Activated T-cell treated with anti-CD3 and anti-CD28 coated beads, Interleukin-2, amount 50 U/mL, for 24 hours (primary cell): ENCODE measurements at places on chromosomes 1 and 21.

GRCh38 chr1:18343581-18343980 lies 137.1 kb upstream of the KLHDC7A start:
- H3K4me3 ChIP-seq, result no peak overlapping the region
- peaks cover 9% of the 10 kb centered on the region for H3K27me3 ChIP-seq

- no peak overlapping the region for H3K4me3 ChIP-seq
- no peaks in the 10 kb centered on the region for H3K4me1 ChIP-seq
- DNase-seq, result no peak
- H3K36me3 ChIP-seq, result no peaks in the 10 kb centered on the region
- no peak overlapping the region for H3K27ac ChIP-seq
Observed at GRCh38 chr1:55426619-55427018, 211.5 kb upstream of the USP24 start.

DNA sequence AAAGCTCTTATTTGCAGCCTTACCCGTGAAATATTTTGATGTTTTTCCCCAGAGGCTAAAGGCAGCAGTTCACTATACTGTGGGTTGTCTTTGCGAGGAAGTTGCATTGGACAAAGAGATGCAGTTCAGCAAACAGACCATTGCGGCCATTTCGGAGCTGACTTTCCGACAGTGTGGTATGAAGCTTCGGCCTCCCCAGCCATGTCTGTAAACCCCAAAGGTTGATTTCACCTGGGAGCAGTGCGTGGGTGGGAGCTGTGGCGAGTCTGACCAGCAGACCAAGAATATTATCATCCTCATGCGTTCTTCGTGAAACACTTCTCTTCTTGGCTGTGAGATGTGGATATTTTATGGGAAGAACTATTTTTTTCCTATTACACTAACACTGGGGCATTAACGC lies 3.6 kb downstream of the CENPS start:
- H3K36me3 ChIP-seq, result peaks cover 31% of the 10 kb centered on the region
- H3K4me1 ChIP-seq, result peaks cover 27% of the 10 kb centered on the region
- H3K4me3 ChIP-seq, result no peak overlapping the region
- H3K27ac ChIP-seq, result no peak overlapping the region

GRCh38 chr1:225816643-225817538 lies 7.0 kb downstream of the EPHX1 start:
- peaks cover 4% of the 10 kb centered on the region for H3K4me1 ChIP-seq
- H3K4me3 ChIP-seq, result no peak overlapping the region
- no peaks in the 10 kb centered on the region for H3K27me3 ChIP-seq

DNA sequence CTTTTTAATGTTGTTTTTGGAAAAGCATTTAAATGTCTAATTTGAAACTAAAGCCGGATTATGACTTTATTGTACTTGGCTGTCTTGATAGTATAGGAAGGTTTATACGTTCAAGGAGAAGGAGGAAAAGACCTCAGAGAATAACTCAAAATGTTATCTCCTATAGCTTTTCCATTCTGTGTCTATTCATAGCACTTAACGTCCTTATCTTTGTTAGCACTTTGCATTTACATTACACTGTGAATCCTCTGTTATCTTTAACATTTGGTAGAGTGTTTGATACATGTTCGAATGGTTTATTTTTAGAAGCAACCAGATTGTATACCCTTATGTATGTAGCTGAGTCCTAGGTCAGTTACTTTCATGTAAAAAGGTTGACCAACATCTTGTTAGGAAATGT lies 50.8 kb upstream of the PODN start:
- H3K36me3 ChIP-seq, result peaks cover 11% of the 10 kb centered on the region
- peaks cover 19% of the 10 kb centered on the region for H3K4me1 ChIP-seq
- no peak overlapping the region for H3K4me3 ChIP-seq
- H3K27ac ChIP-seq, result no peak overlapping the region

DNA sequence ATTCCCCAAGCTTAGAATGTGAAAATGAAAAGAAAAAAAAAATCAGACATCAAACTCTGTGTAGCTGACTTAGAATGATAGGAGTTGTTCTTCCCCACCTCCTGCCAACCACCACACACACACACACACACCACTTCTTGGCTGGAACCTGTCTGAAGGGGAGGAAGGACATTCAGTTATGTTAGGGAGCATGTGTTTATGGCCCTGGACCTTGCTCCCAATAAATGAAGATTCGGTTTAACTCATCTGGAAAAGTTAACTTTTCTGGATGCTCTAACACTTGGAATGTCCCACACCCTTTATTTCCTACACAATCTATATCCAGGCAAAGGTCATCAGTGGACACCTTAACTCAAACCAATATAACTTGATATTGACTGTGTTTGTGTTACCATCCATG lies 112.4 kb downstream of the DAB1 start:
- no peak overlapping the region for H3K4me3 ChIP-seq
- no peaks in the 10 kb centered on the region for H3K27me3 ChIP-seq
- DNase-seq, result no peak

- H3K27me3 ChIP-seq, result peaks cover 28% of the 10 kb centered on the region
- no peak for DNase-seq
- no peak overlapping the region for H3K4me3 ChIP-seq
- no peaks in the 10 kb centered on the region for H3K36me3 ChIP-seq
- no peak overlapping the region for H3K27ac ChIP-seq
- H3K4me1 ChIP-seq, result peaks cover 3% of the 10 kb centered on the region
Observed at GRCh38 chr21:31892686-31893085, 19.9 kb downstream of the HUNK start.
